ENCODE measurements at places on chromosomes 5 and 9.

DNA sequence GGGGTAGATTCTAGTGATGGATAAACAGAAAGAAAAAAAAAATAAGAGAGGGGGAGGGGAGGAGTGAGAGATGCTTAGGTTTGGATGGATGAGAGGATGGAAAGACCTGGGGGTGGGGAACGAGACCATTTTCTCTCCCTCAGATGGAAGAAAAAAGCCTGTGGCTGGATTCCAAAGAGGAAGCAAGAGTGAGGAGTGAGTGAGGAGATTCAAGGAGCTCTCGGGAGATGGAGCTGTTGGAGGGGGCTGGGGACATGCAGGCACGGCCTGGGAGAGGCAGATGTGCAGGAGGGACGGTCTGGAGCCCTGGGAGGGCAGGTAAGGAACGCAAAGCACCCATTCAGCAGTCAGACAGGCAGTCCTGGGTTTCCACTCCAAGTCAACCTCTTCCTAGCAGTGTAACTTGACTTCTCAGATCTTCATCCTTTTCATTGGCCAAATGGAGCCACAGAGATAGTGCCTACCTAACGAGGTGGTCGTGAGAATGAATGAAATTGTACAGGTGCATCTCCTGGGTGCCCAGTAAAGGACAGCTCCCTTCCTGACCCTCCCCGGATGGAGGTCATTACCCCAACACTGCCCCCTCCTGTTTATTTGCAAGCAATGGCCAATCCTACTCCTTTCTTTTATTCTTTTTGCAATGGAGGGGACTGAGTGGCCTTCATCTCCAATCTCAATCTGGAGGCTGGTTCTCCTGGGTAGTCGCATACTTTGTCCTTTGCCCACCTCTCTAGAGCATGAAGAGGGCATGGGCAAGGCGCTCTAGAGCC, 52.2 kb downstream of the PCDH1 start:
- DNase-seq: no peak

- no peak for DNase-seq
These were observed 326.4 kb upstream of the TARS1 start for GRCh38 chr5:33114361-33114760.

- DNase-seq: no peak
These were observed 165.1 kb downstream of the PLK2 start for GRCh38 chr5:58294598-58295305.

- no peak for DNase-seq
These were observed 154.6 kb upstream of the CDH12 start for GRCh38 chr5:23007762-23008161.

- DNase-seq: no peak
These were observed 271.0 kb upstream of the ADRA1B start for GRCh38 chr5:159645179-159645846.

- DNase-seq: no peak
These were observed 1823.9 kb upstream of the CDH9 start for GRCh38 chr5:28862137-28862859.

DNA sequence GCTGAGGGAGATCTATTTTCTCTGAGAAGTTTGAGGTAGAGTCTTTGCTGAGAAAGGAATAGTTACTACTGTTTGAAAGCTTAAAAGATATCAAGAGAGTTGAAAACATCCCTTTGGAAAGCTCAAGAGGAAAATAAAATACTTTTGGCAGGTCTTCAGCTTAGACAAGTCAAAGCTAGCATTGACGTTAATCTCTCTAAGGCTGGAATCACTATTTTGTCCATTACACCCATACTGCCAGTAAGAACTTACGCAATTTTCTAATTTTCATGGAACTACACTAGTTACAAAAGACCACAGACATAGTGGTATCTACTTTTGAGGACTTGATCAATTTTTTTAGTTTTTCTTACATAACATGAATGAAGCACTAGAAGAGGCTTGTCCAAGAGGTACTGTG, 494.9 kb downstream of the PSAT1 start:
- DNase-seq: no peak

- no peak for DNase-seq
These were observed 50.8 kb downstream of the KCNN2 start for GRCh38 chr5:114412510-114413171.

DNA sequence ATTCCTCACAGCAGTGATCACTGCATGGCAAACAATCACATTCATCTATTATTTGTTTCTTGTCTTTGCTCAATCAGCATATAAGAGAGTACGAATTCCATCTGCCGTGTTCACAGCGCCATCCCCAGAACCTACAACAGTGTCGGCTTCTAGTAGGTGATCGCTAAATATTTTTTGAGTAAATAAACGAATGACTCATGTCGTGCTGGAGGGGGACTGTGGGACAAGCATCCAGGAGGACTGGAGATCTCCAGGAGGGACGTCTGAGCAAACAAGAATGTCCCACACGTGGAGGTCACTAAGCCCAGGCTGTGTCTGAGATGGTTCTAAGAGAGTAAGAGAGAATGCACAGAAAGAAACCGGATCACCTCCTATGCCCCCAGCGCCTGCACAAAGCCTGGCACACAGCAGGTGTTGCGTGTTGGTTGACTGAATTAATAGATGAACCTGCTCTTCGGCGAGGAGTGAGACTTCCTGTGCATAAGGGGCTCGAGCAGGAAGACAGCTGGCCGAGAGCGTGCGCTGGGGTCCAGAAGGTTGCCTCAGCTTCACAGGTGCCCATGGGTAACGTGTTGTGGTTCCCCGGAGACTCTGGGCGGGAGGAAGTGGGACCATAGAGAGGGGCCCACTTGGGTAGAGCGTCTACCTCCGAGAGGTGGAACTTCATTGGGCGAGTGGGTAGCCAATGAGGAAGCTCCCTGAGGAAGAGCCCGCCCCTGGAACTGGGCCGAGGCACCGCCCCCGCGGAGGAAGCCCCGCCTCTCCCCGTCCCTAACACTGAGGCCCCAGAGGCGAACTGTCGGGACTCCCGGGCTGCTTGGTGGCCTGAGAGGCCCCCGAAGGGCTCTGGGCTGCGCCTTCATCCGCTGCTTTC, 193.0 kb downstream of the MELK start:
- DNase-seq: peak; percentile 82

DNA sequence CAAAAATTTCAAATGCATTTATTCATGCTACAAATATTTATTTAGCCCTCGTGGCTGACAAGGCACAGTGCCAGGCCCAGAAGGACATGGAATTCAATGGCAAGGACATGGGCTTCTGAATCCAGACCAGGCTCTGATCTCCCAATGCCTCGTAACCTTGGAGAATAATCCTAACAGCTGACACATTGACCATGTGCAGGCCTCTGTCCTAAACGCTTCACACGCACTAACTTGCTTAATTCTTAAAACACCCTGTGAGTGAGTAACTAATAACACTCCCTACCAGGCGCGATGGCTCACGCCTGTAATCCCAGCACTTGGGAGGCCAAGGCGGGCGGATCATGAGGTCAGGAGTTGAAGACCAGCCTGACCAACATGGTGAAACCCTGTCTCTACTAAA, 33.2 kb downstream of the MYO10 start:
- DNase-seq: no peak

- DNase-seq: no peak
These were observed 50.6 kb downstream of the LHX2 start for GRCh38 chr9:124062172-124062571.

DNA sequence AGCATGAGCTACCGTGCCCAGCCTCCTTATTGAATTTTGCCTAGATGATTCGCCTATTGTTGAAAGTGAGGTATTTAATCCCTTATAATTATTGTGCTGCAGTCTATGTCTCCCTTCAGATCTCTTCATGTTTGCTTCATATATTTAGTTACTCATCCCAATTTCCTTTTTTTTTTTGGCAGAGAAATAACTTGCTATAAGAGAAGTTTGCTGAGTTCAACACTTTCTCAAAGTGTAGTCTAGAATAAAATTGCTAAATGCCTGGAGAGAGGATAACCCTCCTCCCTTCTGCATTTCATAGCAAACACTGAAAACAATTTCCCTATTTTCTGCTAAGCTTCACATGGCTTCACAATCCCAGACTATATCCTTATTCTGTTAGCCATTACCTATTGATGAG, 136.6 kb upstream of the CD180 start:
- no peak for DNase-seq

GRCh38 chr5:154437281-154437965, 8.4 kb upstream of the SAP30L start:
- no peak for DNase-seq

DNA sequence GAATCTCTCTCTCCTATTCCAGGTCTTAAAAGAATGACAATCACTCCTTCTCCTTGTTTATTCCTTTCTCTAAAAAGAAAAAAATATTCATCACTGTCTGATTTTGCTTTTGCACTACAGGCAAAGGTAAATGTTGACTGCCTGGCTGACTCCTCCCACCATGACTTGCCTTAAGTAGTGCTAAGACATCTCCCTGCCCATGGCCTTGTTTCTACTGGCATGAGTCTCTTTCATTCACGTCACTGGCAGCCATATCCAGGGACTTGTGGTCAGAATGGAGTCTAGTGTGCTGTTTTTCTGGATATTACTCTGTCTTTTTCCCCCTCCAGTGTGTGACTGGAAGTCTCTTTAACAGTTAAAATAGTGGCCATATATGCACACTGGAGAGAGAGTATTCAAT, 522.9 kb upstream of the DAB2 start:
- no peak for DNase-seq

DNA sequence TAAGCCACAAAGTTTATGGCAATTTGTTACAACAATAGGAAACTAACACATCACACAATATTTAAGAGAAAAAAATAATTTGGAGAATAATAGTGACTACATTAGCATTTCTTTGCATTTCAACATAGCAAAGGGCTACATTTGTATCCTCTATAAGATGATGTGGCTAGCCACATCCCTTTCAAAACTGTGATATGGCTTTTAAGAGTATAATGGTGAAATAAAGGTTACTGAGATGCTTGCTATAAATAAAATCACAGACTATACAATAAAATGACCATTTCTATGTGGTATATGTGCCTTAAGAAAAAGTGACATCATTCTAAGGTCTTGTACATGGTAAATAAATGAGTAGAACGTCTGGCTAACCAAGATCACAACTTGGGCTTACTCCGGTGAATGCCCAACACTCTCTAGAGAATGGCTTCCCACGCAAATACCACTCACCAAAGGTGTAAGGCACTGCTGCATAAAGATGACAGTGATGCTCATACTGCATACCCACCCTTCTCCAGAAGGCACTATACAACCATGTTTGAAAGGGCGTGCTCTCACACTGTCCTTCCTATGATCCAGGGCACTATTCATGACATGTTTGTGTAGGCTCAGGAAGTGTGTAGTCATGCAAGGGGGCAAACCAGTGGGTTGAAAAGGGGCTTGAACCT, 286.5 kb downstream of the MLLT3 start:
- DNase-seq: no peak

GRCh38 chr9:76737154-76737902, 26.9 kb upstream of the PCA3 start:
- no peak for DNase-seq

DNA sequence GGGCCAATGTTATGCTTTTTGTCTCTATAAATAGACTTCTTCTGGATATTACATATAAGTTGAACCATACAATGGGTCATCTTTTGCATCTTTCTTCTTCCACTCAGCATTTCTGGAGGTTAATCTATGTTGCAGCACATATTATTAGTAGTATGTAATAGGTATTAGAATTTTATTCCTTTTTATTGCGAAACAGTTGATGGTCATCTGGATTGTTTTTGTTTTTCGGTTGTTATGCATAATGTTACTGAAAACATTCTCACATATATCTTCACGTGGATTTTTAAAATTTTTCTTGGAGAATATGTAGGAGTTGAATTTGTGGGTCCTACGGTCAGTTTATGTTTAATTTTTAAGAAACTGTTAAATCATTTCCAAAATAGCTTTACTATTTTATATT, 466.8 kb downstream of the SLCO4C1 start:
- DNase-seq: no peak

- no peak for DNase-seq
These were observed 317.8 kb downstream of the ADGRV1 start for GRCh38 chr5:90876366-90876765.

DNA sequence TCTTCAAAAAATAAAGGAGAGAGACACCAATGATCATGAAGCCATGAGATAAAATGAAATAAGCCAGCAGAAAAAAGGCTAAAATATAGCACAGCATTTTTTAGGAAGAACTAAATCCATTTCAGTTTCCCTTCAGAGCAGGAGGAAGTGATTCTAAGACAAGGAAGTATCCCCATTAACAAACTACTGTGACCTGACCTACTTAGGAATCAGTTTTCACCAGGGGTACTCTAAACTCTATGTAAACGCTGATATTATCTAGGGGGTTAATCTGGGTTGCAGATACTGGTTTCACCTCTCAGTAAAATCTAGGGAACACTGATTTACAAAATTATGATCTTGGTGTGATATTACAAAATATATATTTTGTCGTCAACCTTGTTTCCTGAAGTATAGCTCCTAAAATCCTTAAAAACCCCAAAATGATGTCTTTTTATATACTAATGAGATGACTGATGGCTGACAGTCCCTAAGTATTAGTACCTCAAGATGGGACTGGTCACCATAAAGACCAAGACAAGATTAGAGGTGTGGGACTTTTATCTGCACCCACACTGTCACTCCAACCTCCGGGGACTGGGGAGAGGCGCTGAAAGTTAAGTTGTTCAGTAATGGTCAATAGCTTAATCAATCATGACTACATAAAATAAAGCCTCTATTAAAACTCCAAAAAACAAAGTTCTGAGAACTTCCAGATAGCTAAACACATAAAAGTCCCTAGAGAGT, 2.9 kb upstream of the FNBP1 start:
- no peak for DNase-seq

GRCh38 chr9:74497748-74498620, 849 bp downstream of the RORB start:
- no peak for DNase-seq

DNA sequence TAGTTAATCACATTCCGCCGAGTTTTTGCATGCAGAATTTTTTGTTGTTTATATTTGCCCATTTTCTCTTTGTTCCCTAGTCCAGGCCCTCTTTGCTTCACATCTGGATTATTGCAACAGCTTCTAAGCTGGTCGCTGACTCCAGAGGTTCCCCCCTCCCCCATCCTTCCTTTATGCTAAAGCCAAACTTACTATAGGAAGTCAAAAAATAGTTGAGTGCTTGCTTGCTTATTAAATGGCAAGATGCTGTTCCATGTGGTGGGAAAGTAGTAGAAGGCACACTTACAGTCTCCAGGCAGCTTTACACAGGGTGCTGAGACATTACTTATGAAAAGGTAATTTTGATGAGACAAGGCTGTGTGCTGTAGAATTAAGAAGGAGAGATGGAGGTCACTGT, 1.3 kb downstream of the ZBTB34 start:
- no peak for DNase-seq

DNA sequence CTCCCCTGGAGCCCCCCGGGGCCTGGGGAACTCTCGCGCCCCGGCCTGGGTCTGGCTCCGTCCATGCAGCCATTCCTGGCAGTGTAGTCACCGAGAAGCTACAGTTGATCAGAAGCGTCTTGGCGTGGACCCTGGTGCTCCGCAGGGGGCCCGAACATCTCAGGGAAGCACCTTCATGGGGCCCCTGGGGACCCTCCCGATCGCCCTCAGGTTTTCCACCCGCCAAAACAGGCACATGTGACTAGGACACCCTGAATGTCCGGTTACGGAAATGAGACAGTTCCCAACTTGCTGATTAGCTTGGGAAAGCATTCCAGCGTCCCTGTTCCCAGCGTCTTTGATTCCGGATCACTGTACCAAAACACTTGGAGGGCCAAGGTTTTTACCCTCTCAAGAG, 472 bp downstream of the FBXO4 start:
- DNase-seq: no peak
